Astrocyte (in vitro differentiated cells and primary cell): ENCODE measurements at places on chromosomes 3 and 15. TPM values are rescaled to one million over a fixed set of nuclear protein-coding genes. Genes with fewer than 3 reads are reported as not detected.

IGSF11 gene
- total RNA-seq = 0.22 and 0.39 TPM in 2 replicates

QRICH1 gene
- 109 and 119 TPM in 2 replicates for total RNA-seq

SEC22A gene
- 10.9 and 16.9 TPM in 2 replicates for total RNA-seq

DNA sequence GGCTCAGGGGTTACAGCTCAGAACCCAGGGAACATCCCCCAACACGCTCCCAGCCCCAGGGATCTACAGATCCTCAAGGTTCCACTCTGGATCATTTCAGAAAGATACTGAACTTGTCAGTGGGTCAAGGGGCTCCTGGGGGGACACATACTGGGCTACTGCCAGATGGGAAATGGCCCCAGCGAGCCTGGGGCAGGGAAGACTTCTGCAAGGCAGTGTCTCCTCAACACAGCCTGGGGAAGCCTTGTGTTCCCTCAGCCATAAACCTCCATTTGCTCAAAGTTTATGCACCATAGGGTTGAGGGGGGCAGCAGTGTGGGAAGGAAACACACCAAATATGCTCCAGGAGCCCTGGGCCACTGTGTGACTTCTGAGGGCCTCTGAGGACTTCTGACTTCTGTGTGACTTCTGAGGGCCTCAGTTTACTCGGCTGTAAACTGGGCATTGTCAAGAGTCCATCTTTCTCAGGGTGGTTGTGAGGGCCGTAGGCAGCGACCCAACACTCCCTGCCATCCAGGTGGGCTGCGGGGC is 58.4 kb downstream of the IQSEC1 start:
- H3K27ac ChIP-seq = no peak overlapping the region
- H3K4me1 ChIP-seq = peaks cover 37% of the 10 kb centered on the region
- no peaks in the 10 kb centered on the region for H3K36me3 ChIP-seq
- DNase-seq = no peak
- no peak overlapping the region for H3K4me3 ChIP-seq
- H3K27me3 ChIP-seq = no peaks in the 10 kb centered on the region

DNA sequence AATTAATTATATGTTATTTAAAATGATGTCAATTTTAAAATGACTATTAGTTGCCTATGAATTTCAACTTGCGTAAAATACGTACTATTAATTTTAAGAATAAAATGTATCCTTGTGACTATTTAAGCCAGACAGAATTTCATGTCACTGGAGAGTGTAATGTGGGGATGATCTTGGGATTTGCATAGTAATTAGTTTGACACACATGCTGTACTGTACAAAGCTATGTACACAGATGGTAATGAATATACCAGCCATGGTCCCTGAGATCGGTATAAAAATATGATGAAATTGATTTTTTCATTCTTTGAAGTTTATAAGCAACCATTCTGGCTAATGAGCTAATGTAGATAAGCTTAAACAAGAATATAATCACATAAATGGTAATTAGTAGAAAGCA is 134.4 kb upstream of the ROBO1 start:
- DNase-seq = no peak
- H3K27ac ChIP-seq = no peak overlapping the region
- no peak overlapping the region for H3K4me3 ChIP-seq
- H3K4me1 ChIP-seq = no peaks in the 10 kb centered on the region
- H3K36me3 ChIP-seq = no peaks in the 10 kb centered on the region

- H3K27ac ChIP-seq = no peak overlapping the region
- no peak for DNase-seq
- no peaks in the 10 kb centered on the region for H3K27me3 ChIP-seq
- no peak overlapping the region for H3K4me3 ChIP-seq
- no peaks in the 10 kb centered on the region for H3K36me3 ChIP-seq
- H3K4me1 ChIP-seq = peaks cover 8% of the 10 kb centered on the region
Observed at GRCh38 chr3:124597979-124598378, 132.3 kb upstream of the UMPS start.

GRCh38 chr3:146247911-146248310 is 3.0 kb downstream of the PLSCR4 start:
- no peaks in the 10 kb centered on the region for H3K27me3 ChIP-seq
- no peaks in the 10 kb centered on the region for H3K36me3 ChIP-seq
- H3K4me1 ChIP-seq = peaks cover 3% of the 10 kb centered on the region
- H3K4me3 ChIP-seq = no peak overlapping the region
- H3K27ac ChIP-seq = no peak overlapping the region
- DNase-seq = no peak

DNA sequence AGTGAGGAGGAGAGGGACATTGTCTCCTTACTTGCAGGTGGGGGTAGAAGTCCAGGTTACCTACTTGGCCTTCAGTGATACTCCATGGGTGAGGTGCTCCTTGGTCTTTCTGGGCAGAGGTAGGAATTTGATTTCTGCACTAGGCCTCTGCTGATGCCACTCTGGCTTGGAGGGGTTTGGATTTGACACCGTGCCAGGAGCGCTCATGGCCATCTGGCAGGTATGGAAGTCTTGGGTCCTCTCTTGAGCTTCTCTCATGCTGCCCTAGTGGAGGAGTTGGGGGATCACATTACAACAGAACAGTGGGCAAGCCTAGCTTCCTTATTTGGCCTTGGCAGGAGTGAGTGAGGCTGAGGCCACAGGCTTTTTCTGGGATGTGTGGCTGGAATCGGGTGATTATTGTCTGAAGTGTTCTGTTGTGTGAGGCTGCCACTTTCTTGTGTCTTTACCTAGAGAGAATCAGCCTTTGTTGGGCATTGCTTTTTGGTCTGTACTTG is 525.0 kb downstream of the GABRG3 start:
- no peak overlapping the region for H3K4me3 ChIP-seq
- H3K36me3 ChIP-seq = no peaks in the 10 kb centered on the region
- no peaks in the 10 kb centered on the region for H3K27me3 ChIP-seq
- H3K4me1 ChIP-seq = peaks cover 17% of the 10 kb centered on the region
- no peak for DNase-seq

- H3K36me3 ChIP-seq = no peaks in the 10 kb centered on the region
- H3K4me1 ChIP-seq = peaks cover 14% of the 10 kb centered on the region
- H3K27ac ChIP-seq = no peak overlapping the region
- peak overlapping the region; percentile 21 for H3K4me3 ChIP-seq
- peaks cover 30% of the 10 kb centered on the region for H3K27me3 ChIP-seq
Observed at GRCh38 chr3:155745795-155746550, 1.1 kb upstream of the PLCH1 start.

DNA sequence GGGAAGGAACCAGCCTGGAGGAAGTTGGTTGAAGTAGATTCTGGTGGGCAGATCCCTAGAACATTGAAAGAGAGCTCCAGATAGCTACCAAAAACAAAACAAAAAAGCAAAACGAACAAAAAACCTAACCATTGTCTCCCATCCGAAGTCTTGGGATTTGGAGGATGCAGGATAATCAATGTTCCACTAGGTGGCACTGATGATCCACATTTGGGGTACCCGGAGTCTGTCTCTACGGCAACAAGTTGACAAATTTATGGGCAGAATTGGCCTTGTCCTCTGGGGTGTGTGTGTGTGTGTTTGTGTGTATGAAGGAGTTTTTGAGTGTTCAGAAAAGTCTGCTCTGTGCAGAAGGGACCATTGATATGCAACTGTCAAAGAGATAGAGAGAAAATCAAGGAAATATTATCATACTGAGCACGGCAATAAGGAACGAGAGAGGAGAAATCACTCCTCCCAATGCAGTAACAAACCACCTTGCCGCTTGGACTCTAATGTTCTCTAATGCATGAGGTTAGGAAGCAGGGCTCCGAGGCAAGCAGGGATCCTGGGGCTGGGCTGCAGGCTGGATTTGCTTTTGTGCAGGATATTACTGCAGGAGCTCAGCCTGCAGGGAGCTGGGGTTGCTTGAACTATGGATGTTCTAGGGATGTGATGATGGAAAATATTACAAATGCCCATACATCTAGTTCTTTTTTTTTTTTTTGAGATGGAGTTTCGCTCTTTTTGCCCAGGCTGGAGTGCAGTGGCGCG is 59.8 kb upstream of the KLHL25 start:
- peaks cover 2% of the 10 kb centered on the region for H3K27me3 ChIP-seq
- peak; percentile 38 for DNase-seq
- H3K4me1 ChIP-seq = no peaks in the 10 kb centered on the region
- H3K27ac ChIP-seq = no peak overlapping the region
- no peak overlapping the region for H3K4me3 ChIP-seq
- H3K36me3 ChIP-seq = no peaks in the 10 kb centered on the region

- H3K4me3 ChIP-seq = no peak overlapping the region
- peaks cover 8% of the 10 kb centered on the region for H3K36me3 ChIP-seq
- H3K27me3 ChIP-seq = no peaks in the 10 kb centered on the region
- H3K27ac ChIP-seq = no peak overlapping the region
- no peak for DNase-seq
Observed at GRCh38 chr3:66401675-66402491, 98.9 kb downstream of the LRIG1 start.

- no peak overlapping the region for H3K4me3 ChIP-seq
- H3K4me1 ChIP-seq = peaks cover 27% of the 10 kb centered on the region
- no peak overlapping the region for H3K27ac ChIP-seq
- H3K36me3 ChIP-seq = peaks cover 3% of the 10 kb centered on the region
Observed at GRCh38 chr15:89163271-89164055, 57.9 kb downstream of the RLBP1 start.
